ENCODE measurements at places on chromosomes 7 and 10. TPM values are rescaled to one million over a fixed set of nuclear protein-coding genes. Genes with fewer than 3 reads are reported as not detected.

Gene MACC1
- 1.3 TPM for polyA plus RNA-seq

Gene THSD7A
- polyA plus RNA-seq: not detected

Gene CPA4
- polyA plus RNA-seq: not detected

DNA sequence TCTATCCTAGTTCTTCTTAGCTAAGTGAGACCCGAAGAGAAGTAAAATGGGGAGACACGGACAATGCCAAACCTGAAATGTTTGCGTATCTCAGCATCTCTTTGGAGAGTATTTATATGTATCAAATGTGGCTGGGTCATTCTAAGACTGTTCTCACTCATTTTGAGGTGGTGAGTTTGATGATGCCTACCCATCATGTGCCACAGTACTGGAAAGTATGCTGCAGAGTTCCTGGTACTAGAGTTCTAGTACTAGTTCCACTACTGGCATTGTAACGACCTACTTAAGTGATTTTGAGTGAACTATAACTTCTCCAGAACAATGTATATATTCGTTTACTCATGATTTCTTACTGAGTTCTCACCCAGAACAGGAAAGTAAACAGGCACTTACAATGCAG lies 41.9 kb downstream of the ARMC3 start:
- H3K4me3 ChIP-seq: no peak overlapping the region
- H3K36me3 ChIP-seq: no peaks in the 10 kb centered on the region
- no peak for DNase-seq
- H3K27ac ChIP-seq: no peak overlapping the region

DNA sequence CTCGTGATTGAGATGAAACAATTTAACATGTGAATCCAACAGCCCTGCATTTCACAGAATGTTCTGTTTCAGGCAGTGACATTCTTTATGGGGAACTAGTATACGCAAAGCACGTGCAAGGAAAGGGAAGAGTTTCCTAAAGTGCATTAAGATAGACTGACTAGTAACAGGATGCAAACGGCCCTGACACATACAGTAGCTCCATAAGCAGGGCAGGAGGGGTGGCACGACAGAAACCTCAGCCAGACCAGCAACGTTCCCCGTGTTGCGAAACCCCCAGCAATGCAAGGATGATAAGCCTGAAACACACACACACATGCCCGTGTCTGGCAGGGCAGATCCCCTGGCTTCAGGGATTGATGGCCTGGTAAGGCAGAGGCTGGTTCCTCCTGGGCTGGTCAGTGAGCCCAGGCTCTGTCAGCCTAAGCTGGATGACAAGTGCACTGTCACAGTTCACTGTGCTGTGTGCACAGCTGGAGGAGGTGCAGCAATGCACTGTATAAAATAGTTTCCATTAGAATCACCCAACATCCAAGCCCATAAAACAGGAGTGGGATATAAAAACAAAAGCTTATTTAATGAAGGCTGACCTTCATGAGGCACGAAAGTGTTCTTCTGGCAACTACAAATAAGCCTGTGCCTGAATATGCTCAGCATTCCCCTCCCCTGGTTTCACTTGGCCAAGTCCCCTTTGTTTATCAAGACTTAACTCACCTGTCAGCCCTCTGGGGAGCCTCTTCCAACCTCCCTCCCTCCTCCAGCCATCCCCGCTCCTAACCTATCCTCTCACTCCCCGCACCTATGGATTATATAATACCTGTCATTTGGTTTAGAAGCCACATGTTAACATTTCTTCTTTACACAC lies 88.8 kb downstream of the GSAP start:
- H3K4me1 ChIP-seq: peaks cover 41% of the 10 kb centered on the region
- no peak for DNase-seq
- peak overlapping the region; percentile 82 for H3K27ac ChIP-seq
- H3K27me3 ChIP-seq: no peaks in the 10 kb centered on the region

DNA sequence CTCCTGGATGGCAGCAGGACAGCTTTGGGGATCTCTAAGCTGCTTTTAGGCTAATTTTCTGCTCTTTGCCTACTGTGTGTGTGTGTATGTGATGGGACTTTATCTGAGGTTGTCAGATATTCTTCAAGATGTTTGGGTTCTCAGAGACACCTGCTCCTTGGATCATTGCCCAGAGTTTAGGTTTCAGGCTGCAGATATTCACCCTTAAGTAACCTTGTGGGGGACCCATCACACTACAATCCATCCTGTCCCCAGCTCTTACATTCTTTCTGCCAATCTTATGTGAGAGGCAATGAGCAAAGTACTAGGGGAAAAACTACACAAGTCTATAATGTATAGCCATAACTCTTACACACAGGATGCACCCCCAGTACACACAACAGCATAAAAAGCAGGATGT lies 263.0 kb upstream of the ZWINT start:
- H3K4me3 ChIP-seq: no peak overlapping the region
- no peaks in the 10 kb centered on the region for H3K36me3 ChIP-seq
- peaks cover 25% of the 10 kb centered on the region for H3K4me1 ChIP-seq

Measured in naive B cell (primary cell).